ENCODE measurements at places on chromosomes 7 and 10.

GRCh38 chr10:69093933-69094332 lies 6.0 kb downstream of the SRGN start:
- DNase-seq, result no peak

DNA sequence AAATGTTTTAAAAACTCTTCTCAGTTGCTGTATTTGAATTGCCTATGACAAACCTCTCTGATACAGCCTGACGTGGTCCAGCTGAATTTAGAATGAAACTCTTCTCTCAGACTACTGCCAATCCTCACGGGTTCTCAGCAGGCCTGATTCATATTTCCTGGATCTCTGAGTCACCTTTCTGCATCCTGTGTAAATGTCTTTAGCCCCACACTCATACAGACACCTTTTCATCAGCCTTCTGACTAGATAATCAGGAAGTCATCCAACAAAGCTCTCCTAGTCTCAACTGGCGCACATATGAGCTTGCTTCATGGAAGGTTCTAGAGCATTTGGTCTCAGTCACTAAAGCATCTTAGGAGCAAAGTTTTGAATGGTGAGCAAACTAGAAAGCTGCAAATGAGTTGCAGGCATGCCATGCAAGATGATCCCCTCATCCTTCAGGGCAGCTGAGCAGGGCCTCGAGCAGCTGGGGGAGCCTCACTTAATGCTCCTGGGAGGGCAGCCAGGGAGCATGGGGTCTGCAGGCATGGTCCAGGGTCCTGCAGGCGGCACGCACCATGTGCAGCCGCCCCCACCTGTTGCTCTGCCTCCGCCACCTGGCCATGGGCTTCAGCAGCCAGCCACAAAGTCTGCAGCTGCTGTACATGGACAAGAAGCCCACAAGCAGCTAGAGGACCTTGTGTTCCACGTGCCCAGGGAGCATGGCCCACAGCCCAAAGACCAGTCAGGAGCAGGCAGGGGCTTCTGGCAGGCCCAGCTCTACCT lies 182.8 kb downstream of the ARHGAP12 start:
- no peak for DNase-seq

DNA sequence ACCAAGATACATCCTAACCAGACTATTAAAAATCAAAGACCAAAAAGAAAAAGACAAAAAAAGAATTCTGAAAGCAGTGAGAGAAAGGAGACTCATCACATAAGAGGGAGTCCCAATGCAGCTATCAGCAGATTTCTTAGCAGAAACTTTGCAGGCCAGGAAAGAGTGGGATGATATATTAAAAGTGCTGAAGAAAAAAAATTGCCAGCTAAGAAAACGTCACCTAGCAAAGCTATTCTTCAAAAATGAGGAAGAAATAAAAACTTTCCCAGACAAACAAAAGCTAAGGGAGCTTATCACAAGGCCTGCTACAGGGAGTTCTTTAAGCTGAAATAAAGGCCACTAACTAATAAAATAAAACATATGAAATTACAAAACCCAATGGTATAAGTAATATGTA lies 40.5 kb upstream of the CDK6 start:
- DNase-seq, result no peak

DNA sequence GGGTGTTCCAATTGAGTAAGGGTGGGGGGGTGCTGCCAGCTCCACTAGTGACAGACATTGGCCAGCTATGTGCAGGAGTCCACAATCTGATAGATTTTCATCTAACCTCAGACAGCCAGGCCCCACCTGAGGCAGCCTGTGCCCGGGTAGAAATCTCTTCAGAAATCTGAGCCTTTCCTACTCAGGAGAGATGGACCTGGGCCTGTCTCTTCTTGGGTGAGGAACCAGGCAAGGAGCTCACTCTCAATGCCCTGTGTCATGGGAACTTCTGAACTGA lies 86.9 kb downstream of the UBE2H start:
- DNase-seq, result no peak

DNA sequence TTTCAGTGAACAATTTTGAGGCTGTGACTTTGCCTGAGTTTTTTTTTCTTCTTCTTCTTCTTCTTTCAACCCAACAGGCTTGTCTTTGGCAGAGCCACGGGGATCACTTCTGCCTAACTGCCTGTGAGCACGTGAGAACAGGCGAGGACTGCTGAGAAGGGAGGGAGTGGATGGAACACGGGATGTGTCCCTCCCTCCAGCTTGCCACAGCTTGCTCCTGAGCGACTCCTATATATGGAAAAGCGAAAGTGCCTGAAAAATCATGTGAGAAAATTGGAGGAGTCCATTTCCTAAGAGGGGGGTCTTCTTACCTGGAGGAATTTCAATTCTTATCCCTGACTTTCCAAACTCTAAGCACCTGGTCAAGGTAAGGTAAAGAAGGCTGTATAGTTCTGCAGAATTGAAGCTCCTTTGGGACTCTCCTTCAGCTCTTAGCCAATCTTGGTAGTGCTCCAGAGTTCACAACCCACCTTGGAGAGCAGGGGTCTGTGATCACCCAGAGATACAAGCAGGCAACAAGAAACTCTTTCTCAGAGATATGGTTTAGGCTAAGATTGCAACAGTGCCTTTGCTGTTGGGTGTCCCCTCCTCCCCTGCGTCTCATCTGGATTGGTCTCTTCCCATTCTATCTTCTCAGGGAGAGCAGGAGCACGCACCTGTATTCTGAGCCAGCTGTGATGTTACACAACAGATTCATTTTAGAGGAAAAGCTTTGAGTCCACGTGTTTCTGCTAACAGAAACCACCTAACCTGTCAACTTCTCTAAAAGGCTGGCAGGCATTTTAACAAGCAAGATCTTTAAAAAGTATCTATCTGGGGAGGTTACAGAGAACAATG lies at the start of gene MAT1A:
MAT1A (minus strand) TSS at position 208 of the 837 bp plus-strand sequence. CDS start 235 bp downstream, outside the sequence.
- no peak for DNase-seq

GRCh38 chr7:81846398-81846797 lies 76.6 kb upstream of the HGF start:
- no peak for DNase-seq

GRCh38 chr7:148865283-148865682 lies 18.8 kb downstream of the EZH2 start:
- no peak for DNase-seq

DNA sequence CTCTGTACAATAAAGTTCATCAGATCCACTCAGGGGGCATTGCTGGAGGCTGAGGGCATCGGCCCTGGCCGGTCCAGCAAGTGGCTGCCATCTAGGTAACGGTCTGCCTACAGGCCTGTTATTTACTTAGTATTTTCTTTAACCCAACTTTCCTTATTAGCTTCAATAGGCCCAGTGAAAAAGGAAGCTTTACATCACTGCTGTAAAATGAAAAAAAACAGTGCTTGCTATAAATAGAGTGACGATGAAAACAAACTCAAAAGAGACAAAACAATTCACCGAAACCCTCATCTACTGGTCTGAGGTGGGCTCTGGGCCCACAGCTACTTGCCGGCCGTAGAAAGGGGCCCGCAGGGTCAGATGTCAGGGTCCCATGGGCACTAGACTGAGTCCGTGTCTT lies 192.5 kb downstream of the ELFN1 start:
- no peak for DNase-seq
